ENCODE measurements at places on chromosomes 3 and 15.

- no peak for DNase-seq
These were observed 18.2 kb downstream of the SSR3 start for GRCh38 chr3:156536524-156537316.

- DNase-seq: no peak
These were observed 1001.0 kb downstream of the FHIT start for GRCh38 chr3:60250206-60250605.

- DNase-seq: no peak
These were observed 327.8 kb upstream of the ATP11B start for GRCh38 chr3:182465301-182466185.

GRCh38 chr15:92140796-92141195 lies 252.9 kb upstream of the ST8SIA2 start:
- no peak for DNase-seq

GRCh38 chr15:56234804-56235203 lies 8.9 kb downstream of the RFX7 start:
- DNase-seq: no peak

- no peak for DNase-seq
These were observed 150.8 kb downstream of the ATP10A start for GRCh38 chr15:25712192-25712960.

DNA sequence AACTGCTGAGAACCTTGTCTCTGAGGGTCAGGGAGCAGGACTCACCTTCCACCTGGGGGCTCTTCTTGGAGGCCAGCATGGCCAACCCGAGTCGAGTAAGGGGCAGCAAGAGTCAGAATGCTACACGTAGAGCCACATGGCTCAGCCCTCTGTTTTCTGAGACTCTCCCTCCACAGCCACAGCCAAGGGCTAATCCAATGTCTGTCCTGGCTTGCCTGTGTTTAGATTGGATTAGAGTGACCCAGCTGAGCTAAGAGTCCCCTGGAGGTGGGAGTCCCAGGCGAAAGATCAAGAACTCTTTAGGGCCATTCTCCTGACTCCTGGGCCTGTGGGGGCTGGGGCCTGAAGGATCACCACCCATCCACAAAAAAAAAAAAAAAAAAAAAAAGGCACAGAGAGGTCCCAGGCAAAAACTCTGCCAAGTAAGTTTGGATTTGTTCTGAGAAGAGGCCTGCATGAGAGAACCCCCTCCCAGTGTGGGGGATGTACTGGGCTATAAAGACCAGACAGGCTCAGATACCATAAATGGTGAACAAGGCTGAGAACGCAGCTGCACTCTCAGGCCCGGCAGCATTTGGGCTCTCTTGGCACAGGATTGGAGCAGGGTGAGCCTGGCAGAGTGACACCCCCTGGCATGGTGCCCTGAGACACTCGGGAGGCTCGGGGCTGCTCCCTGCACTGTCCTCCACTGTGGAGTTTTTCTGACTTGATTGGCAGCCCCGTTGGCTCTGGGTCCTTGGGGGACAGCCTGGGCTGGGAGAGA lies 88.0 kb upstream of the OSBPL11 start:
- peak; percentile 2 for DNase-seq

GRCh38 chr3:42652611-42653302 lies 740 bp upstream of the ZBTB47 start:
- no peak for DNase-seq

DNA sequence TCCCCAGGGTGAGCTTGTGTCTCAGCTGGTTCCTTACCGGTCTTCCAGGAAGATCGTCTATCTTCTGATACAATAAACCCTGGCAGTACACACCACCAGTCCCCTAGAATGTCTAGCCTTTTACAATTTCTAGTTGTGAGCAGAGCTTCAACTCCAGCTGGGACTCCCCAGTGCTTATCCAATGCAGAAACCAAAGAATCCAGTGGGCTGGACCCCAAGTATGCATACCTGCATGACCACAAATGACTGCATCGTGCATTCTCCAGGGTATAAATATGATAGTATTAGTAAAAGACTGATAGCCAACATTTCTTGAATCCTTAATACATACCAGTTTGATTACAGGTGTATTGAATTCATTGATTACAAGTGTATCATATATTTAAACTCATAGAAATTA lies 176.0 kb downstream of the SATB1 start:
- no peak for DNase-seq

- DNase-seq: no peak
These were observed 93.4 kb downstream of the MBNL1 start for GRCh38 chr3:152362086-152362485.

DNA sequence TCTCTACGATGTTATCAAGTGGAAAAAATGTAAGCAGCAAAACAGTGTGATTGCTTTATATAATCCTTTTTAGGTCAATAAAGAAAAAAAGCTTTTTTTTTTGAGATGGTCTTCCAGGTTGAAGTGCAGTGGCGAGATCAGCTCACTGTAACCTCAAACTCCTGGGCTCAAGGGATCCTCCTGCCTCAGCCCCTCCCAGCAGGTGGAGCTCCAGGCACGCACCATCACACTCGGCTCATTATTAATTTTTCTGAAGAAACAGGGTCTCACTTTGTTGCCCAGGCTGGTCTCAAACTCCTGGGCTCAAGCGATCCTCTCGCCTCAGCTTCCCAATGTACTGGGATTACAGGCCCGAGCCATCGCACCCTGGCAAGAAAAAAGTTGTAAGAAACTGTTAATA lies 17.3 kb downstream of the RNF168 start:
- DNase-seq: no peak

DNA sequence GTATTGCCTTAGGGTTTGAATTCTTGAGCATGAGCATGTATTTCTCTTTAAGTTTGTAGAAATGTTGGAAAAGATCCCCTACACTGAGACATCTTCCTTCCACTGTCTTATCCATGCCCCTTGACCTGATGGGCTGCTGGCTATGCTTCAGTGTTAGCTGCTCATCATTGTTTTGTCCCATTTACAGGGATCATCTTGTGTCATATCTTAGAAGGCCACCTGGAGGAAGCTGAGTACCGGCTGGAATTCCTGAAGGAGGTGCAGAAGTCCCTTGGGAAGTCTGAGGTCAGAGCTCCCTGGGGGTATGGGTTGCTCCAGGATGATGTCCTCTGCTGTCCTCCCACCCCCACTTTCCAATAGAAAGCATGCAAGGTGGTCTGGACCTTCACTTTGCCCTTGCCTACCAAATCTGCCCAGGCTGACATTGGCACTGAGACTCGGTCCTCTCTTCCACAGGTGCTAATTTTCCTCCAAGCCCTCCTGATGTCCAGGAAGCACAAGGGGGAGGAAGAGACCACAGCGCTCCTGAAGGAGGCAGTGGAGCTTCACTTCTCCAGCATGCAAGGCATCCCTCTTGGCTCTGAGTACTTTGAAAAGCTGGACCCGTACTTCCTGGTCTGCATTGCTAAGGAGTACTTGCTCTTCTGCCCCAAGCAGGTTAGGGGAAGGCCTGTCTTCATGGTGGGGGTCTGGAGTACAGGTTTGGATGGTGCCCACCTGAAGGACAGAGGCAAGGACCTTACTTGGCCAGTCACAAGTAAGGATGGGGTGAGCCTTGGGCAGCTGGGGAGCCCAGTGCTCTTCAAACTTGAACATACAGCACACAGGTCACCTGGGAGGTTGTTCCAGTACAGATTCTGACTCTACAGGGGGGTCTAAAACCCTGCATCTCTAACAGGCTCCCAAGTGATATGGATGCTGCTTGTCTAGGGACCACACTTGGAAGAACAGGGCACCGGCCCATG lies 17.7 kb downstream of the TTC21A start:
- peak; percentile 54 for DNase-seq

DNA sequence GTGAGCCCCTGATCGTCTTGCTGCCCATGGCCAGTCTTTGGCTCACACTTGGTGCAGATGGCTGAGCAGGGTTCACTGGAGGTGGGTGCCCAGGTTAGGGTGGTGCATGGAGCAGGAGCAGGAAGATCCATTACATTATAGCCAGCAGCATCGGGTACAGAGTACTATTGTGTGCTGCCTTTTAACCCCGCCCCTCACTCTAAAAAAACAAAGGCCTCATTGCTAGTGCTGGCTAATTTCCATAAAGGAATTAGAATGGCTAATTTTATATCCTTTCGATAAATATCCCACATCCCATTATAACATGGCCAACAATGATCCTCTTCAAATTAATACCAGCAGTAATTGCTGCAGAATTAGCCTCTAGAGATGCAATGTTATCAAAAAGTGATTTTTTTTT lies 45.8 kb upstream of the PPP4R2 start:
- DNase-seq: no peak

DNA sequence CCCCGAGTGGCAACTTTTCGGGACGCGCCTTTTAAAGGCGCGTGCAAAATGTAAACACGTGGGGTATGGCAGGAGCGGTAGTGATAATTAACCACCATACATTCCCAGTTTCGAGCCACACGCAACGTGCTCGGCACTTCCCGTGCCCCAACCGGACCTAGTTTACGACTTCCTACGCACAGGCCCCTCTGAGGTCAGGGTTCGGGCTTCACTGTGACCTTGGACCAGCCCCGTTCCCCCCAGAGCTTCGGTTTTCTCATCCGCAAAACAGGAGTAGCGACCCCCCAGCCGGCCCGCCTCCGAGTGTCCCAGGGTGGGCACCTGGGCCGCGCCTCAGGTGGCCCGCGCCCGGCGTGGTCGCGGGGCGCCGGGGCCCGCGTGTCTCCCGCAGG lies 451 bp downstream of the CHCHD4 start:
- DNase-seq: peak; percentile 64

DNA sequence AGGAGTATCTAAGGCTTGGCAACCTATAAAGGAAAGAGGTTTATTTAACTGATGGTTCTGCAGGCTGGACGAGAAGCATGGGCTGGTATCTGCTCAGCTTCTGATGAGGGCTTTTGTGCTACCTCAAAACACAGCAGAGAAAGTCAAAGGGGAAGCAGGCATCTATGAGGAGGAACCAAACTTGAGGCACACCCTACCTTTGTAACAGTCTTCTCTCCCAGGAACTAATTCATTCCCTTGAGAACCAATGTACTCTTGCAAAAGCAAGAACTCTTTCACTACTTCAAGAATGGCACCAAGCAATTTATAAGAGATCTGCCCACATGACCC lies 109.0 kb downstream of the CGGBP1 start:
- no peak for DNase-seq

DNA sequence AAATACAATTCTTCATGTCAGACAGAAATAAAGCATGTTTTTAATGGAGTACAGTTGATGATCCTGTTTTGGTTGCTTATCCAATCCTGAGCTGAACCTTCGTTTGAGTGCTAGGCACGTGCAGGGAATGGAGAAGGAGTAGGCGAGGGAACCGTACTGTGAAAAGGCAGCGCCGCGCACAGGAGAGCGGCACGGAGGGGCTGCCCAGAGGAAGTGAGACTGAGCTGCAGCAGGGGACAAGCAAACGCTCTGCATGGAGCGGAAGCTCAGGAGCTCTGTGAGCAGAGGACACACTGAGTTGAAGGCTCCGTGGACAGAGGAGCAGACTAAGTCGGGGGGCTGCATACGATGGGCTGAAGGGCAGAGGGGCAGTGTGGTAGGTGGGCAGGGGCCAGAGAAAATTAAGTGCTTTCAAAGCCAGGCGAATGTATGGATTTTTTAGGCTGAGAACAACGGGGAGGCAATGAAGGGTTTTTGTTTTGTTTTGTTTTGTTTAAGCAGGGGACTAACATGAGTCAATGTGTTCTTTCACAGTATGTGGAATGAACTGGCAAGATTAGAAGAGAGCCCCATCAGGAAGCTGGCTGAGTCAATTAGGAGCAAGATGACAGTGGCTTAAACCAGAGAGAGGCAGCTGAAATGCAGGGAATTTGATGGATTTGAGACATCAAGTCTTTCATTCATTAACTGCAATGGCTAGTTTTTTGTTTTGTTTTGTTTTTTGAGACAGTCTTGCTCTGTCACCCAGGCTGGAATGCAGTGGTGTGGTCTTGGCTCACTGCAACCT lies 23.8 kb upstream of the TM2D3 start:
- peak; percentile 84 for DNase-seq

GRCh38 chr3:85148036-85148435 lies 189.2 kb downstream of the CADM2 start:
- DNase-seq: no peak

GRCh38 chr3:152269831-152270734 lies 1.4 kb downstream of the MBNL1 start:
- no peak for DNase-seq

DNA sequence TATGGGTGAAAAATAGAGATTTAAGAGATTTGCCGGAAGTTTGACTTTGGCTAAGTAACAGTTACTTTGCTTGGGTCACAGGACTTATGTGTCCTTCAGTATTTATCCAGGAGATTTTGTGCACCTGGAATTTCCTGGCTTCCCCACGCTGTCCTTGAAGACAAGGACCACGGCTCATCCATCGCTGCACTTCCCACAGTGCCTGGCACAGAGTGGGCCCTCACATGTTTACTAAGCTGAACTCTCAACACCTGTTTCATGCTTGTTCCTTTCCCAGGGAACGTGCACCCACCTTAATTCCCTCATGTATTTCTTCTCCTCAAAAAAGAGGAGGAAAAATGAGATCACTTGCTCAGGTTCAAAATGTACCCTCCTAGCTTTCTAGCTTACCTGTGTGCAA lies 32.0 kb downstream of the CA12 start:
- DNase-seq: no peak

- no peak for DNase-seq
These were observed 225.9 kb downstream of the GREM1 start for GRCh38 chr15:32943711-32944110.

DNA sequence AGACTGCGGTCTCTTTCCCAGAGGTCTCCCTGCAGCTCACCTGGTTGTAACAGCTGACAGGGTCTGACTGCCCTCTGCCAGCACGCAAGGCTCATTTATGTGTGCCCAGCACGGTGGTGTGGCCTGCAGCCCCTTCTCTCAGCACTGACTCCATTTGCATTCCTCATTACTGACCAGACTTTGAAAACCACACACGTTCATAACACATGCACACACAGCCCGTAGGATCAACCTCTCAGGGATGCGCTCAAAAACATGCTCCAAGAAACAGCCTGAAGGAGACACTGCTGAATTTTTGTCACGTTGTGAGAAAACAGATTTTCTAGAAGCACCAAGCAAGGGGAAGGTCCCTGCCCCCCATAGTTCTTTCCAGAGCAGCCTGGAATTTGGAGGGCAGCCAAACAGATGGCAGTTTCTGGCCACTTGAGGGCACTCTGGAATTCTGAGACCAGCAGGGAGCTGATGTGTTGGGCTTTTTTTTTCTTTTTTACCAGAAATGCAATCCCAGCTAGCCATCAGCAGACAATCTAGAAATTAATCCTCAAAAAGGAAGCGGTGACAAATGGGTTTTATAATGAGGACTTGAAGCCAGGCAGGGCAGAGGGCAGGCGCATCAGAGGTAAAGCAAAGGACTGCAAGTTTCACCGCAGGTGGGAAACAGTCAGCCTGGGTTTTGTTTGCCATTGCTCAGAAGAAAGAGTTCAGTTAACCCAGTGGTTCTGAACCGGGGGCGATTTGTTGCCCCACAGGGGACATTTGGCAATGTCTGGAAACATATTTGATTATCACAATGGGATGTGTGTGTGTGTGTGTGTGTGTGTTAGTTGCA lies 170.5 kb upstream of the PROK2 start:
- DNase-seq: peak; percentile 79

GRCh38 chr3:53092942-53093341 lies 37.3 kb downstream of the RFT1 start:
- no peak for DNase-seq

GRCh38 chr15:77021803-77022381 lies 27.0 kb downstream of the PSTPIP1 start:
- DNase-seq: no peak
